Stimulated activated CD4-positive, alpha-beta T cell treated with anti-CD3 and anti-CD28 coated beads, Interleukin-1b, Interleukin-23, amount 100 ng/mL, for 1 hour (primary cell): ENCODE measurements at places on chromosomes 4 and X.

DNA sequence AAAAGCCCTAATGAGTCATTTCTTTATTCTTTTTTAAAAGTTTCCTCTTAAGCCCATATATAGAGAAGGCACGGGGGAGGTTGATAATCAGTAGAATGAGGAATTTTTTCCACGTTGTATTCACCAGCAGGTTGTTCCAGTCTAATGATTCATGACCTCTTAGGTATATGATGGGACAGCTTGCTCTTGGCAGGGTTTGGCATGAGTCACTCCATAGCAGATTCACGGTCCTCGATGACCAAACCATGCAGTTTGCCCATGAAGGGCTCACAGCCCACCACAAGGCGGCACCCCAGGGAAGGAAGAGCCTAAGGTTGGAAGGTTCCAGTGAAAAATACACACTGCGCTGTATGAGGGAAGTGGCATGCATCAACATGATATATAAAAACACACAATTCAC is 623.8 kb upstream of the DIPK2B start:
- DNase-seq, result no peak

DNA sequence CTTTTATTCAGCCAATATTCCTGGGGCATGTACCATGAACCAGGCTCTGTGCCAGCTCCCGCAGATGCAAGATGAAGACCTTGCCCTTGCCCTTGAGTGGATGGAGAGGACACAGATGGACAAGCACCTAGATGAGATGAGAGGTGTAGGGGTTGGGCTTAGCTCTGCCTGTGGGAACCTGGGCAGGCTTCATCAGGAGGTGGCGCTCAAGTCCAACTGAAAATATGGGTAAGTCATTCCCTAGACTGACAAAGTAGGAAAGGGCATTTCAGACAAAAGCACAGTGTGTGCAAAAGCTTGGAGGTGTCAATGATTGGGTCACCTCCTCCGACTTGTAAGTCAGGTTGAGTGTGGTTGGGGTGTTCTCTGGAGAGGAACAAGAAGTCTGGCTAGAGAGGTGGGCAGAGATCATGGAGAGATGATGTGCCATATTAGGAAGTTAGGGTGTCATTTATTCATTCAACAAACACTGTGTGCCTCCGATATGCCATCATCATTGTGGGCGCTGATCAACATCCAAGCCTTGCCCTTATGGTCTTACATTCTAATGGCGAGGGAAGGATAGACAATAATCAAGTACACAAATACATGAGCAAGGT is 64.6 kb downstream of the ANAPC4 start:
- DNase-seq, result no peak

DNA sequence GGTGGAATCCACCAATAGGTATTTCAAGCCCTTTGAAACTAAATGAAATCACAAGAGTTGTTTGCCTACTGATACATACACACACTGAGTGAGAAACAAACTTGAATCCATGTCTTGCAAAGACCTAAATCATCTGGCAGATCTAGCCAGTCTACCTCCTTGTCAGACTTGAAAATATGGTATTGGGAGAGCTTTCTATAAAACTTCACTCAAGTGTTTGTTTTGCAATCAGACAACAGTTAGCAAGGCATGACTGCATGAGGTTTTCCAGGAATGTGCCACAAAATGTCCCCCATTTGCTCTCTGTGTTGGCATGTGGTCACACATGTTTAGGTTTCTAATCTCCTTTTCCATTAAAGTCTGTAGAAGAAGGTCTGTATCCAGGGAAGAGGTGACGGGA is 52.4 kb downstream of the MAP3K15 start:
- no peak for DNase-seq

- no peak for DNase-seq
Observed at GRCh38 chr4:24862073-24862751, 50.6 kb downstream of the CCDC149 start.

DNA sequence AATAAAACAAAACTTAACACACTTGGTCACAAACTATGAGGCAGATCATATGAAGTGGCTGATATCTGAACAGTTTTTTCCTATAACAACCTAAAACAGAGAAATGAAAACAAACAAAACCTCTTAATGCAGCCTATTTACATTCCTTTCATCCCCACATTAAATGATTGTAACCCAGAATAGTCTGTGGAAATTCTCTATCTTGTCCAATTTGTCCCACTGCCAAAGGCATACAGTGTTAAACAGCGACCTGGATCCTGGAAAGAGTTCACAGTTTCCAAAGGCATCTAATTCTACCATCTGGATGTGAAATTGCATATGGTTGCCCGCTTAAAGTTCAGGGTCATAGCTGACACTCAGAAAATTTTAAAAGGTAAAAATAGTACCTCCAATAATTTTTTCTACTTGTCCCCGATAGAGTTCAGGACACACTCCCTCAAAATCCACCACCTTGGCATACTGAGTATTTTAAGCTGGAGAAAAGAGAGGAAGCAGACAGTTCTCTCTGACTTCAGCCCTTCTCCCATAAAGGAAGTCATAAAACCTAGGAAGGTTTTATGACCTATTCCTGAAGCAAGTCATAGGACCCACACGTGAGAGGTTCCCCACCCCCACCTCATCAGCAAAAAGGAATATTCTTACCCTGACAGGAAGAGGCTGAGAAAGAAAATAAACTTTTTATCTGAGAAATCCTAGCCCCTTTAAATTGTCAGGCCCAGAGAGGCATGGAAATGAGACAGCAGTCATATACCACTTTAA is 270.2 kb downstream of the PAPSS1 start:
- DNase-seq, result no peak

- DNase-seq, result no peak
Observed at GRCh38 chr4:106869551-106869950, 166.6 kb downstream of the DKK2 start.

GRCh38 chr4:55125763-55126541 is 557 bp upstream of the KDR start:
- DNase-seq, result no peak

- DNase-seq, result no peak
Observed at GRCh38 chrX:41862562-41863184, 60.7 kb downstream of the CASK start.

DNA sequence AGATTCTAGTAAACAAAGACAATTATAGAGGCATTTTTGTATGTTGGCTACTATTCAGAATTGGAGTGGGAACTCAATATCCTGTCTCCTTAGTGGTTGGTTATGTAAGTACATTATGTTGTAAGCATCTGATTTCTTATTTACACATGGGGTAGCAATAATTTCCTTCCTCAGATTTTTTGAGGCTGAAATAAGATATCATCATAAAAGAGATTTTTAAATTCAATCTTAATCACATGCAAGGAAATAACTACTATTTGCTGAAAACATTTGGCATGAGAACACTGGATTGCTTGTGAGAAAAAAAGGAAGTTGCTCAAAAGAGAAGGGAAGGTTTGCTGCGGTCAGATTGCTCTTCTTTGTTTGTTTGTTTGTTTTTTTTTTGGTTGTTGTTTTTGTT is 437.7 kb upstream of the HS3ST1 start:
- DNase-seq, result no peak

- no peak for DNase-seq
Observed at GRCh38 chr4:104425948-104426347, 68.7 kb downstream of the CXXC4 start.

GRCh38 chrX:155094468-155095061 is 23.3 kb downstream of the BRCC3 start:
- no peak for DNase-seq

DNA sequence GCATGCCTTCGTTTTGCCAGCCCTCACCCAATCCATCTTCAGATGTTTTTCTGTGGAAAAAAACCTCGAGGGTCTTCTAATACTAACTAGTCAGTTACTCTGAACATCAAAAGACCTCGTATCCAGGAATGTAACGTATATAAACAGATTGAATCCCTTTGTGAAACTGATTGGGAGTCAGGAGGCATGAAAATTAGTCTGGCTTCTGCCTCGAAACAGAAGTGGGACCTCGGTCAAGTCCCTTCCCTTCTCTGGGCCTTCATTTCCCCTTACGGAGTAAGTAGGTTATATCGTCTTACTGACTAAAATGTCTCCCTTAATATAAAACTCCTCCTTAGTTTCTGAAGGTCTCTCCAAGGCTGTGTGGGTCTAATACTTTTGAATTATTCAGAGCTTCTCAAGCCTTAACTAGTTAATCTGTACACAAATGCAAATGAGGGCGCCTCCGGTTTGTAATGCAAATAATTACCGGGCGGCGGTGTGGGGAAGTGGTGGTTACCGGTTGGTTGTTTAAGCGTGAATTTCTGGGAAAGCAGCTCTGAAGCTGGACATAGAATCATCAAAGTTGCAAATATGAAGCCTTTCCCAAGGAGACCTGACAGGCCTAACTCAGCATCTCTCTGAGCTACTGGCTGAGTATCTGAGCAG is 11.4 kb upstream of the NKRF start:
- no peak for DNase-seq

DNA sequence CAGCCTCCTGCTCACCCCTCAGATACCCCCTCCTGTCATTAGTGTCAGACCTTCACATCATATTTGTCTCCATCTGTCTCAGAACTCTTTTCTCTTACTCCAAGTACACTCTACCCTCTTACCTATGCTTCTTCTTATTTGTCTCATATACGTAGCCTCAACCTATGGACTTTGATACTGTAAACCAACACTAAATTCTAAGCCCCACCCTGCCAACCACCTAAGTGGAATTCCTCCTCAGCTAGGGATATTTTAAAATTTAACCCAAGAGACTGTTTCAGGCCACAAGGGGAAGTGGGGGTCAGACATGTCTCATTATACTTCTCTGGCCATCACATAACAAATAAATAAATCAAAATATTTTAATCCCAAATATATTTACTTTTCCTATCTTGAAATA is 778.1 kb upstream of the GRID2 start:
- DNase-seq, result no peak

DNA sequence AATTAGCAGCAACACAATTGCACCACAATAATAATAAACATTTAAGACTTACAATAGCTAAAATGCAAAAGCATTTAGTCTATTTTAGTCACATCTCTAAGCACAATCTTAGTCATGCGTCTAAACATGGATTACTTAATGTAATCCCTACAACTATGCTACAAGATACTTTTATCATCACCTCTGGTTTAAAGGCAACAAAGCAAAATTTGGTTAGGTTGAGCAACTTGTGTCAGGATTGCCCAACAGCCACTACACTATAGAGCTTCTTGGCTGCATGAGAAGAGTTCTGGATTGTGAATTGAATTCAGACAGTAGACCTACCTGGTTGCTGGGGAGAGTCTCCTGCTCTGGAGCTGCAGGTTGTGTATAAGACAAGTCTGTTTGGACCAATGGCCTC is 146.5 kb upstream of the PUDP start:
- no peak for DNase-seq

DNA sequence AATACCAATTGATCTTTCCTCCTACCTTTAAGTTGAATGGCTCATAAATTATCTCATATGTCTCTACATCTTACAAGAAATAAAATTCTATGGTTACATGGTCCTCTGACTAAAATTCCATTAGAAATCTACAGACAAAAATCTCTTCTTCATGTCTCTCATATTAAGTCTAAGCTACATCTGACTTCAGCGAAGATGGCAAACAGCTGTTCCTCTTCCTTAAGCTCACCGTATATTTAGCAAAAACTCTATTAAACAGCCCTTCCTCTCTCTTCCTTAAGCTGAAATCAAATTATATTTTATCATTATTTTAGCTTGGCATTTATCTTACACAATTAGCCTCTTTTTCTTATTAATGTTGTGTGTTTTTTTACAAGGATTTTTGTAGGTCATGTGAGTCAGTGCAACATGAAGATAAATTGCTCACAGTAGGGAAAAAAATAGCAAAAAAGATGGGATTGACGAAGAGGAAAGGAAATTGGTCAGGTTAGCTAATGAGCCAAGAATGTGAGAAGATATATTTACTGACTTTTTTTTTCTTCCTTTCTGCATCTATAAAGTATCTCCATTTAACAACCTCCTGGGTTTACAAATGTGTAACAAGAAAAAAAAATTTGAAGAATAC is 2412.8 kb downstream of the ARAP2 start:
- no peak for DNase-seq

- DNase-seq, result no peak
Observed at GRCh38 chr4:108375434-108375833, 206.7 kb upstream of the LEF1 start.
